ENCODE measurements at places on chromosomes 3 and 15. TPM values are rescaled to one million over a fixed set of nuclear protein-coding genes. Genes with fewer than 3 reads are reported as not detected.

LYSMD2 gene
- 30.4 TPM for total RNA-seq

PARP15 gene
- not detected for total RNA-seq

LIPH gene
- 7.2 TPM for total RNA-seq

TRPM1 gene
- not detected for total RNA-seq

SCAANT1 gene
- not detected for total RNA-seq

CPN2 gene
- total RNA-seq, result not detected

RASGRF1 gene
- total RNA-seq, result 0.22 TPM

TRH gene
- total RNA-seq, result not detected

IL17RD gene
- 1.1 TPM for total RNA-seq

SH3GL3 gene
- total RNA-seq, result 0.68 TPM

RPP25 gene
- 27.3 TPM for total RNA-seq

ITIH3 gene
- not detected for total RNA-seq

ADAMTS9 gene
- 0.55 TPM for total RNA-seq

PP2D1 gene
- total RNA-seq, result not detected

SOX14 gene
- not detected for total RNA-seq

CHRD gene
- 0.12 TPM for total RNA-seq

MSL2 gene
- total RNA-seq, result 8.6 TPM

ZSCAN29 gene
- 13.0 TPM for total RNA-seq

MME gene
- total RNA-seq, result not detected

PTX3 gene
- 0.80 TPM for total RNA-seq

NR2C2 gene
- 19.4 TPM for total RNA-seq

SEMA3G gene
- 0.04 TPM for total RNA-seq

IL17RE gene
- total RNA-seq, result 1.0 TPM

THPO gene
- total RNA-seq, result not detected

CELF6 gene
- 0.15 TPM for total RNA-seq

CLDN16 gene
- 0.06 TPM for total RNA-seq

CD96 gene
- not detected for total RNA-seq

LRRC3B gene
- not detected for total RNA-seq

PRR23A gene
- total RNA-seq, result not detected

TGM4 gene
- 0.05 TPM for total RNA-seq
